Urinary bladder (tissue), 4 donors: ENCODE measurements at places on chromosomes 16 and 17.

GRCh38 chr16:12501707-12502457 lies 301.8 kb downstream of the CPPED1 start:
- DNase-seq, result no peak

GRCh38 chr16:87380403-87380802 lies 3.2 kb downstream of the FBXO31 start:
- DNase-seq, result no peak

DNA sequence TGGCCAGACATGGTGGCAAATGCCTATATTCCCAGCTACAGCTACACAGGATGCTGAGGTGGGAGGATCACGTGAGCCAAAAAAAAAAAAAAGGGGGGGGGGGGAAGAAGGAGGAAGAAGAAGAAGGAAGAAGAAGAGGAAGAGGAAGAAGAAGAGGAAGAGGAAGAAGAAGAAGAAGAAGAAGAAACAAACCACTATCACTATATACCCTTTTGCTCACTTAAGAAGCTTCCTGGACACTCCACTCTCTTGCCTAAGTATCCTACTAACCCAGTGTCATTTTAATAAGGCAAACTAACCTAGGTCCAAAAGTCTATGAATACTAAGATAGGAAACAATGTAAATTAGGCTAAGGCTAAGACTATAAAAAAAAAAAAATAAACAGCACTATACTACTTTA lies 54.8 kb downstream of the GPATCH8 start:
- no peak for DNase-seq

- no peak for DNase-seq
Measured at GRCh38 chr16:90019543-90020259, 445 bp upstream of the DBNDD1 start.

- DNase-seq, result no peak
Measured at GRCh38 chr17:83100853-83101391, 21.5 kb downstream of the METRNL start.
